ENCODE measurements at places on chromosomes 2 and 18.

- no peak for DNase-seq
Measured at GRCh38 chr2:121469356-121469755, 61.3 kb upstream of the RNU4ATAC start.

DNA sequence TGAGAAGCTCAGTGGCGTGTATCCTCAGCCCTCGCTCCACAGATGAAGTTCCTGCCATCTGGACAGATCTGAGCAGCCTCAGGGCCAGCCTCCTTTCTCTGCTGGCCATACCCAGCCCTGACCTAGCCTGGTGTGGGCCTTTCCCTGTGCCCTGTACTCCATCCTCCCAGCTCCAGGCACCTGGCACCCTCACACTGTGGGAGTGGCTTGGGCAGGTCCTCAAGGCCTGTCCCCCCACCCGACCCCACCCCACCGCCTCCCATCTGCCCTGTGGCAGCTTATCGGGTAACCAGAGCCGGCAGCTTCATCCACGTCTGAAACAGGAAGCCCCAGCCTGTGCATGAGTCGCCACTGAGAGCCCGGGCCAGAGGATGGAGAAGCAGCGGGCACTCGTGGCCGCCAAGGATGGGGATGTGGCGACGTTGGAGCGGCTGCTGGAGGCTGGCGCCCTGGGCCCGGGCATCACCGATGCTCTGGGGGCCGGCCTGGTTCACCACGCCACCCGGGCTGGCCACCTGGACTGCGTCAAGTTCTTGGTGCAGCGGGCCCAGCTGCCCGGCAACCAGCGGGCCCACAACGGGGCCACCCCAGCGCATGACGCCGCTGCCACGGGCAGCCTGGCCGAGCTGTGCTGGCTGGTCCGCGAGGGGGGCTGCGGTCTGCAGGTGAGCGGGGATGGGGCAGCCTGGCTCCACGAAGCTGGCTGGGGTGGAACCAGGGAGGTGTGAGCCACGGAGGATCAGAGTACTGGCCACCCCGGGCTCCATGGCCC, at the start of gene ESPNL:
ESPNL (plus strand) TSS at position 292 of the 772 bp plus-strand sequence; CDS start at position 372, 80 bp downstream.
- DNase-seq, result no peak

GRCh38 chr2:221254299-221254698, 317.8 kb downstream of the EPHA4 start:
- DNase-seq, result no peak

- peak; percentile 9 for DNase-seq
Measured at GRCh38 chr18:57054891-57055290, 92.0 kb upstream of the BOD1L2 start.

GRCh38 chr18:76524900-76525698, 30.1 kb upstream of the ZNF516 start:
- DNase-seq, result peak; percentile 42

- DNase-seq, result peak; percentile 99
Measured at GRCh38 chr2:163266772-163267171, 428.2 kb upstream of the KCNH7 start.

DNA sequence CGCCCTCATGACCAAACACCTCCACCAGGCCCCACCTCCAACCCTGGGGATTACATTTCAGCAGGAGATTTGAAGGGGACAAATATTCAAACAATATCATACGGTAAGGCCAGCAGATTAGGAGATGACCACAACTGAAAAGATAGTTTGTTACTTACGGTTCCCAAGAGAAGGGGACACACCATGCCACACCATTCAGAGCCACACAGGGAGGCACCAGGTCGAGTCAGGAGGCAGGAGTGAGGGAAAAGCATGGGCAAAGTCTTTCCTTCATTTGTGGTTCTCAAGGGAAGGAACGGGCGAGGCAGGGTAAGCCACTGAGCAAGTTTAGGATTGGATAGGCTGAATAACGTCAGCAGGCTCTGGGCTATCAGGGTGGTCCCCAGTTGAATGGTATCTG, 57.4 kb downstream of the FECH start:
- DNase-seq, result no peak

GRCh38 chr2:160300203-160300602, 100.1 kb upstream of the ITGB6 start:
- no peak for DNase-seq

- DNase-seq, result no peak
Measured at GRCh38 chr18:68417826-68418225, 297.1 kb downstream of the TMX3 start.

- DNase-seq, result no peak
Measured at GRCh38 chr18:33123862-33124518, 316.5 kb downstream of the CCDC178 start.

DNA sequence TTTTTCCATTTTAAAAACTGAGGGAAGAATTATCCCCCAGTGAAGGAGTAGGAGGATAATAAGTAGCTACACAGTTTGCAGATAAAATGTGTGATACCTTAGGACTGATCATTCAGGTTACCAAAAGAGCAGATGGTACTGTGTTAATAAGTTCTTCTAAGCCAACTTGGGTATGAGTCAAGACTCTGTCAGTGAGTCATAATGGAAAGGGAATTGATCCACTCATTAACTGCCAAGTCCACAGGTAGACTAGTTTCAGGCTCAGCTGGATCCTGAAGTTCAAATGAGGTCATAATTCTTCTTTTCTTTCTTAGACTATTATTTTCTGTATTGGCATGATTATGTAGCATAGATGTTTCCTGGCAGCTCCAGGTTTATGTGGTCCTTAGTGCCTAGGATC, 142.4 kb upstream of the ALPP start:
- no peak for DNase-seq

DNA sequence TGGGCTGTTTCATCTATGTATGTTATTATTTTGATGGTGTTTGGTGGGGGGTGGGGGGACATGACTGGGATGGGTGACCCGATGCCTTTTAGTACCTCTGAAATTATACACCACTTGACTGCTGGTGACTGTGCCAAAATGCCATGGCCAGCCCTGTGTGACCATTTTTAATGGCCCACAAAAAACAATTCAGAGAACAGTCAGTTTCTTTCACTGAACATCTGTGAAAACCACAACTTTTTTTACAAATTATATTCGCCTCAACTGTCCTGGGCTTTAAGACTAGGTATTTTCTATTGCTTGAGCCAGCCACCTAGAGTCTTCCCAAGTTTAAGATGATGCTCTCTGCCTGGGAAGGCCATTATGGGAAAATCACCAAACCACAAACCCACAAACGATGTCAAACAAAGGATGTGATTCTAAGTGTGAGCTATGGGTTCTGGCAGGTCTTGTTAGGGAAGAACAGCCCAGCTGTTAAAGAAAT, 33.9 kb downstream of the FN1 start:
- peak; percentile 73 for DNase-seq

- DNase-seq, result no peak
Measured at GRCh38 chr2:70411483-70412125, 109.7 kb upstream of the FAM136A start.
